Activated naive CD4-positive, alpha-beta T cell treated with anti-CD3 and anti-CD28 coated beads, Interleukin-2, amount 50 U/mL, for 72 hours (primary cell): ENCODE measurements at places on chromosomes 2 and 18.

DNA sequence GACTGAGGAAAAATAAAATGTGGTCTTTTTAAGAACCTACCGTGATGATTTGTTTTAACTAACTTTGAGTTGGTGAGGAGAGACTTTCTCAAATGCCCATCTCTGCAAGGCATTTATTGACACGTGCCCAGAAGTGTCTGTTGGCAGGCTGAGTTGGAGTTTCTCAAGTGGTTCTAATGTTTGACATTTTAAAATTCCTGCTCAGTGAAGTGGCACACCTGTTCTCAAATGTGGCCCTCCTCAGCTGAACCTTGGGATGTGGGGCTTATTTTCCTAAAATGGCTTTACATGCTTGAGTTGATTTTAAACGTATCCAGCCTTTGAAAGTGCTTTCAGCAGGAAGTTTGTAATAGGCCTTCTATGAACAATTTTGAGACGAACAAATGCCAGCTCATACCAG is 876 bp upstream of the CAVIN2 start:
- DNase-seq: no peak

GRCh38 chr2:25615386-25615785 is 58.0 kb downstream of the DTNB start:
- no peak for DNase-seq

DNA sequence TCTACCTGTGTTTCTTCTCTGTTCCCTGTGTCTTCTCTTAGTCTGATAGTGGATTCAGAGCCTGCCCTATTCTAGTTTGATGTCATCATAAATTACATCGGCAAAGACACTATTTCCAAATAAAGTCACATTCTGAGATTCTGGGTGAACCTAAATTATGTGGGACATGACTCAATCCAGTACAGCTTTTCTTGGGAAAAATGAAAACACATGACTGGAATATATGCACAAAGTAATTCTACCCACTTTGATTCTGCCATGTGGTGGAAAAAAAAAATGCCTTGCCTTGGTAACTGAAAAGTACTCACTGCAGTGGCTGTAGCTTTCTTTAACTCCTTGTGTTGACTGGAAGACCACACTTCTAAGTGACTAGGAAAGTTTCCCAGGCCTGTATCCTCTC is 73.7 kb downstream of the LRATD1 start:
- DNase-seq: no peak

DNA sequence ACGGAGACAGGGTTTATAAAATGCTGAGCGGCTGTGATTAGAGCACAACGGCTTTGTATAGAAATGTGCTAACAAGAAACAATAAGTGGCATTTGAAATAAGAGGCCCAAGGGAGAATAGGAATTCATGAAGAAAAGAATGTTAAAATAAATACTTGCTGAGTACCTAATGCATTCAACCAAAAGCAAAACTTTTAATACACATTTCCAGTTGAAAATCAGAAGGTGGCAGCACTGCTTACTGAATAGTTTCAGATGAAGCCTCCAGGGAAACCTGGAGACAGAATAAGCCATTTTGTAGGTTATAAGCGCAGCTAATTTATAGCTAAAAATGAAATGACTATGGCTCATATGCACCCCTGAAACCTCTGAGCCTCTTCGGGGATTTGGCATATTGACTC is 286.6 kb downstream of the DPP10 start:
- no peak for DNase-seq

- no peak for DNase-seq
These were observed 11.8 kb downstream of the SLC25A12 start for GRCh38 chr2:171882089-171882769.

GRCh38 chr2:12440731-12441130 is 276.0 kb upstream of the TRIB2 start:
- no peak for DNase-seq
